ENCODE measurements at places on chromosomes 11 and 22.

DNA sequence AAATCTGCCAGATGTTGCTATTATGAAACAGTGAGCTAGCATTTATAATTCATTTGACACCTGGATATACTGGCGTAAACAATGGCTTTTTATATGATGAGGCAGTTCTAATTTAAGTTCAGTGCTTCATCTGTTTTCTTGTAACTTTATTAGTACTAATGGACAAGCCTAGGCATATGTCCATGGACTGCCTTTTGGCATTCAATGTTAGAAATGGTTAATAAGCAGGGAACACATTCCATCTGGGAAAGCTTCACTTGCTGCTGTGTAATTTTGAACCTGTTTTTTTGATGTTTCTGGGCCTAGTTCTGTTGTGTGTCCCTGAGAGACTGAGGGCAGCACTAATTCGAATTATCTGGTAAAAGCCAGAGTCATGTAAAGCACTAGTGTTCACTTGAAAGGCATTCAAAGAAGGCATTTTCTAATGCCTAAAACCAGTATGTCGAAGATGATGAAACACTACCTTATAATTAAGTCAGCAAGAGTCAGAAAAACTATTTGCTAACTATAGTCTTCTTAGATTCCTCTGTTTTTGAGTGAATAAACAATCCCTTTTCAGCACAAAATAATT, 138.5 kb downstream of the SWAP70 start:
- DNase-seq, result no peak

DNA sequence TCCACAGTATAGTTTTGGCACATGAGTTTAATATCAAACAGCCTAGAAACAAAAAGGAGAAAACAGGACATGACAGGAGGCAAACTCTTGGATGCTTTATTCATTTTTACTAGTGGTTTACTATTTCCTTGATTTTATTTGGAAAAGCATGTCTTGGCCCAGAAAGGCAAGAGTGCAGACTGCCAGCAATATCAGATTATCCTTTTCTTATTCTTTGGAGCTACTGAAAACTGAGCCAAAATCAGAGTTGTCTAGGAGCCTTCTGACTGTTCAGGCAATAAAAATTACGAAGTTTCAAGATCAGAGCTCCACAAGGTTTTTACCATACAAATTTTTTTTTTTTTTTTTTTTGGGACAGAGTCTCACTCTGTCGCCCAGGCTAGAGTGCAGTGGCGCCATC, 16.0 kb downstream of the CELF1 start:
- no peak for DNase-seq

GRCh38 chr22:50337262-50338041, 5.7 kb upstream of the PPP6R2 start:
- no peak for DNase-seq

DNA sequence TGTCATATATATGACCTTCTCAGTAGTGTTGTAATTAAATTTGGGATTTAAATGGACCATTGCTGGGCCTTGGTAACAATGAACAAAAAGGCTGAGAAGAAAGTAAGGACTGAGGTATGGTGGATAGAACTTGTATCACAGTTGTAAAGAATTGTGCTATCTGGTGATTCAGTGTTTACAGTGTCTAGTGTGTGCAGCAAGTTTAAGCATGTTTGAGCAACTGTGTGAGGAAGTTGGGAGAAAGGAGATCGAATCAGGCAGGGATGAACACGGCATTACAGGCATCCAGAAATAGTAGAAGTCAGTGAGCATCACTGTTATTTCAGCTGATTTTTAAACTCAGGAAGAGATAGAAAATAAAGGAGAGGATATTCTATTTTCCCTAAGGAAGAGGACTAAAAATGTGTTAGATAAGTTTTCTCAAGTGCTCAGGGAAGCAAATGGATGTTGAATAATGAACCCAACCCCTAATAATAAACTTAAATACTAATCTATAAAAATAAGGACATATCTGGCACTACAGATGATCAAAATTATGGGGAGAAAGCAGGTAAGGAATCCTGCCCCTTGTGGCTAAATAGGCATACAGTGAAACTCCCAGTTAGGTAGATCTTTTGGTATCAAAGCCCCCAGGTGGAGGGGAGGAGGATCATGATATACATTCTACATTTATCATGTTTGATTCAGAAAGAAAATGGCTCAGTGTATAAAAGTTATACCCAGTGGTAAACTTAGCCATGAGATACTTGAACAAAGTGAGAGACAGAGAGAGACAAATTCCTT, 361.0 kb upstream of the ANO3 start:
- DNase-seq, result no peak

GRCh38 chr22:29636751-29637150, 33.3 kb downstream of the NF2 start:
- no peak for DNase-seq

DNA sequence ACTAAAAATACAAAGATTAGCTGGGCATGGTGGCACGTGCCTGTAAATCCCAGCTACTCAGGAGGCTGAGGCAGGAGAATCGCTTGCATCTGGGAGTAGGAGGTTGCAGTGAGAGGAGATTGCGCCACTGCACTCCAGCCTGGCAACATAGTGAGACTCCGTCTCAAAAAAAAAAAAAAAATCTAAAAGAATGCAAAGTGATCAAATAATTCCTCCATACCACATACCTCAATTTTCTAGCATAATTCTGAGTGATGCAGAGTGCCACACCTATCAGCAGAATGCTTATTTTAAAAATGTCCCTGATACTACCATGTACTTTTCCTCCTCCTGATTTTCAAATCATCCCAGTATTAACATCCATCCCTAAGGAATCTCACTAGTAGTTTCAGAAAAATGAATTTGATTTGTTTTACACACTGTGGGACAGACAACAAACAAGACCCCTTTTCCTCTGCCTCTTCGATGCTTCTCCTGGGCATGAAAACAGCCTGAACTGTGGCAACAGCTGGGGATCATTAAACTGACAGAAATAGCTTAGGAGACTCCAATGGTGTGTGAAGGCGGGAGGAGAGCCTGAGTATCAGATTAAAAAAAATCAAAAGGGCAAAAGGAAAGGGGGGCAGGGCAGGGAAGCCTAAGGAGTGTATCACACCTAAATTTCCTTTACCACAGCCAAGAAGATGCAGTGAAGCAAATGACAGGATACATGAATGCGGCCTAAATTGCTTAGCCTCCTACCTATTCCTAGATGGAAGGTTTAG, 114.7 kb downstream of the SGSM3 start:
- DNase-seq, result no peak

DNA sequence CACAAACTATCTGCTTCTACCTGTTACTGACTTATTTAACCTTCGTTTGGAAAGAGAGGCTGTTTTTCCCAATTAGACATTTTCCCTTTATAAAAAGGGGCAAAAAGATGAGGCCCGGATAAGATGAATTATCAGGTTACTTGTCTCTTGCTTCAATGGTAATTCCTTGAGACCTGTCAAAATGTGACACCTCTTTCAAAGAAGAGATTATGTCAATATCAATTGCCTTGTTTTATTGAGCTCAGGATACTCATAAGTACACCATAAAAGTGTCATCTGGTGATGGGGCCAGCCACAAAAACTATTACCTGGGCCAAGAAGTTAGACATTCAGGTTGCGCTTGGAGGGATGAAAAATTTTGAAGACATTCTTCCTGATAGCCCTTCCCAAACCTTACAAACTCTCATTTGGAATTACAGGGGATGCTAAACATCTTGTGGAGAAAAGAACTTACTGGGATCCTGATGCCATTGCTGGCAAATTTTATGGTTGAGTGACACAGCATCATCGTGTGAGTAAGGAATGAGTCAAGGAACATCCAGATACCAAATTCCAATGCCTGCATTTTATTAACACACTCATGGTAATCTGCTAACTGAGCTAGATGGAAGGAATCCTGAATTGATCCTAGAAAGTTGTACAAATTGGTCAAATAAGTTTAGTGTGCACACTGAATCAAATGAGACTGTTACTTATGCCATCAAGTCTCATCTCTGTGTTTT, 1071.2 kb downstream of the LRRC4C start:
- DNase-seq, result no peak

GRCh38 chr11:110774138-110775014, 62.1 kb upstream of the ARHGAP20 start:
- no peak for DNase-seq

- DNase-seq, result no peak
Observed at GRCh38 chr22:33440756-33441155, 382.6 kb upstream of the SYN3 start.

DNA sequence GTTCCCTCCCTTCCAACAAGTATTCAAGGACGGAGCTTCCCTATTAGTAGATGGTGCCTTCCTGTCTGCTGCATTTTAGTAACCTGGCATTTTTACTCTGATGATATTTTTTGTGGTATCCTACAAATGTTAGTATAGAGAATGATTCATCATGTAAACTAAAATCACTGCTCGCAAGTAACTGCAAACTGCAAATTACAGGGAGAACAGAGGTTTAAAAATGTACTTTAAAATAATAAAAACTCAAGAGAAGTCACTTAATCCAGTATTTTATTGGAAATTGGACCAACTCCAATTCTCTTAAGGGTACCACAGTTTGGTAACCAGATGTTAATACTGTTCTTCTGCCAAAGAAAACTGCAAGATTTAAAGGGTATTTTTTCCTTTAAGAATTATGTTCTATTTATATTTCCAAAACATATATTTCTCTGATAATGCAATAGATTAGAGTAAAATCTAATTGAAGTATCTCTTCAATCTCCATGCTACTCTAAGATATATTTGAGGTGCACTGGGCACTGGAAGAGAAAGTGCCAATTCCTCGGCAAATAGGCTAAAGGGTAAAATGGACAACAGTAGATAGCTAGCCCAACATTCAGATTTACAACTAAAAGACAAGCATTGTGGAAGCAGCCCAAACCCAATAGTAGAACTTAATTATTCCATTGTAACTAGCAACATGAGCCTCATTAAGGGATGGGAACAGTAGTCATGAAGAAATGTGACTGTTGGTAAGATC, 298.0 kb downstream of the TTC28 start:
- DNase-seq, result no peak

- no peak for DNase-seq
Observed at GRCh38 chr11:131814108-131814507, 443.7 kb downstream of the NTM start.

GRCh38 chr11:61828379-61828628, 204 bp downstream of the FADS2 start:
- no peak for DNase-seq

DNA sequence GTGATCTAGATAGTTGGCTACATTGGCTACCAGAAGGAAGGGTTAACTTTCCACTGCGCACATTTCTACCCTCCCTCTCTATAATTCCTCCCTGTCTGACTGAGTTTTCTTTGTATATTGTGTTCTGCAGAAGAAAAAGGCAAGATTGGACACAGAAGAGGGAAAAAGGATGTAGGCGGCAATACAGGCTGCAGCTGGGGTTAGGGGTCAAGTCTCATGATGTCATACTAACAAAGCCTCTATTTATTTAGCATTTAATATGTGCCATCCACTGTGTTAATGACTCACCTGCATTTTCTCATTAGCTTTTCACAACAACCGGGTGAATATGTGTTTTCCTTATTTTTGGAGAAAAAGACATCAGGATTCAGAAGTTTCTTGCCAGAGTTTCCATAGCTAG, 2.0 kb downstream of the FAM83F start:
- no peak for DNase-seq

DNA sequence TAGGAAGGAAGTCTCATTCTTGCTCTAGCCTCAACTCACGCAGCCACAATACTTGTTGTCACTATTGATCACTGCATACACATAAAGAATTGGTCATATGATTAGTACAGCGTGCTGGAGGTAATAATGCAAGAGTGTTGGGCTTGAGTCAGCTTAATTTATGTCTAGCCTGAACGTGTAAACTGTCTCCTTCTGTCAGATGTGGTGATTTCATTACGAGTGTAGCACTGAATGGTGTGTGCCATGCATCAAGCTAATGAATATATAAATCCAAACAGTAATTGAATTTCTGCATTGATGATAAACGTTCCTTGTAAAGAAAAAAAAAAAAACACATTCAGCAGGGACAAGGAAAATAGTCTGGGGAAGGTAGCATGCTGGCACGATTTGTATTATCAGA, 396.2 kb upstream of the RAG2 start:
- DNase-seq, result no peak

GRCh38 chr11:96219981-96220623, 122.9 kb downstream of the MAML2 start:
- DNase-seq, result no peak

- DNase-seq, result no peak
Observed at GRCh38 chr22:42317691-42318547, 47.5 kb upstream of the TCF20 start.

DNA sequence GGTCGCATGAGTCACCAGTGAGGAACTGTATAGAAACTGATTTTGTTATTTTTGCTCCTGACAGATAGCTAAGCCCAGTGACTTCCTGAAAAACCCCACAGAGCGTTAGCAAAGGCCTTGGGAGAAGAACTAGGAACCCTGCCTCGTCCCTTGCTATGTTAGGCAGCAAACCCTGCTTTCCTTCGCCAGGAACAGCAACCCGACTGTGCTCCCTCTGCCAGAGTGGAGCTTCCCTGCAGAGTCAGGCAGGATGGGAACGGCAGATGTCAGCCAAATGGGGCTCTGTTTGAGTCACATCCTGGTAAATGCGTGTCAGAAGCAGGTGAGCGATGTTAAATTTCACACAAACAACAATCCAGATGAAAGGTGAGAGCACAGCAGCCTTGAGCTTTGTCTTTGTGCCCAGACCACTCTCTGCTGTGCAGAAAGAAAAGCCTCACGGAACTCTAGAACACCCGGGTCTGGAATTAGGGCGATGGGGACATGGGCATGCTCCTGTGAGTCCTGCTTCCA, 186.6 kb downstream of the ADAMTS15 start:
- no peak for DNase-seq

DNA sequence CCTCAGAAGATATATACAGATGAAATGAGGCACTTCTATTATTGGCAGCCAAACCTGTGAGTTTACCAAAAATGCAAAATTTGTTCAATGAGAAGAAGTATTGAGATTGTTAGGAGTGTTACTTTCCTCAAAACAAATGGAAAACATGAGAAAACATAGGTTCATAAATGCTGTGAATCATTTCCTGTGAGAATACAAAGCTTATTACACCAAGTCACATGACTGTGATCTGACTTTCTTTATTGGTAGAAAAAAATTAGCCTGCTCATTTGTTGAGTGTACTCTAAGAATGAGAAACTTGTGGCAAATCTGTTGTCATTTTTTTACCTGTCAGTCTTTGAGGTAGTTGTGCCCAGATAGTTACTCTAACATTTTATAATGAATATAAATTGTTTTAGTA, 215.1 kb downstream of the TMEM135 start:
- no peak for DNase-seq

GRCh38 chr11:116232364-116232828, 540.4 kb downstream of the BUD13 start:
- DNase-seq, result no peak

- DNase-seq, result no peak
Observed at GRCh38 chr11:64656862-64657261, 65.8 kb downstream of the SLC22A12 start.

DNA sequence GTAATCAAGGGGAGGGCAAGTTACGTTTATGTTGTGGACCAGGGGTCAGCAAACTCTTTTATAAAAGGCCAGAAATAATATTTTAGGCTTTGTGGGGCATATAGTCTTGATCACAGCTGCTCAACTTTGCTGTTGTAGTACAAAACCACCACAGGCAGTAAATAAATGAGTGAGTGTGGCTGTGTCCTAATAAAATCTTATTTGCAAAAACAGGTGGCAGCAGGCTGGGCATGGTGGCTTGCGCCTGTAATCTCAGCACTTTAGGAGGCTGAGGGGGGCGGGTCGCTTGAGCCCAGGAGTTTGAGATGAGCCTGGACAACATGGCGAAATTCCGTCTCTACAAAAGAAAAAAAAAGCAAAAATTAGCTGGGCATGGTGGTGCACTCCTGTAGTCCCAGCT, 57.9 kb upstream of the NUP160 start:
- no peak for DNase-seq

GRCh38 chr22:42947211-42947990, 67.5 kb downstream of the PACSIN2 start:
- DNase-seq, result no peak

All from CD4-positive, alpha-beta T cell treated with Interleukin-21 for 1 hour (primary cell).